SJSA1 (cell line): ENCODE measurements at places on chromosomes 3 and 15.

DNA sequence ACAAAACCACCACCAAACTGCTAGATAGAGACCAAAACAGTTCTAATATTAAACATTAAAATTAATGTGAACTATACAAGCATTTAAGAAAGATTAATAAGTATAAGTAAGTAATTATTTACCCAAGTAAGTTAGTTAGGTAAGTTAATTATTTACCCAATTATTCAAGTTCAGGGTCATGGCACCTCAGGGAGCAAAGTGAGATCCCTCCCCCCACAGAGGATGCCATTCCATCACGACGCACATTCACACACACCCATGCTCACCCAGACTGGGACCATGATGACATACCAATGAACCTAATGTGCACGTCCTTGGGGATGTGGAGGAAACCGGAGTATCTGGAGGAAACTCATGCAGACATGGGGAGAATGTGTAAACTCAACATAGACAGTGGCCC, 229.1 kb downstream of the NR2F2 start:
- no peak for DNase-seq

DNA sequence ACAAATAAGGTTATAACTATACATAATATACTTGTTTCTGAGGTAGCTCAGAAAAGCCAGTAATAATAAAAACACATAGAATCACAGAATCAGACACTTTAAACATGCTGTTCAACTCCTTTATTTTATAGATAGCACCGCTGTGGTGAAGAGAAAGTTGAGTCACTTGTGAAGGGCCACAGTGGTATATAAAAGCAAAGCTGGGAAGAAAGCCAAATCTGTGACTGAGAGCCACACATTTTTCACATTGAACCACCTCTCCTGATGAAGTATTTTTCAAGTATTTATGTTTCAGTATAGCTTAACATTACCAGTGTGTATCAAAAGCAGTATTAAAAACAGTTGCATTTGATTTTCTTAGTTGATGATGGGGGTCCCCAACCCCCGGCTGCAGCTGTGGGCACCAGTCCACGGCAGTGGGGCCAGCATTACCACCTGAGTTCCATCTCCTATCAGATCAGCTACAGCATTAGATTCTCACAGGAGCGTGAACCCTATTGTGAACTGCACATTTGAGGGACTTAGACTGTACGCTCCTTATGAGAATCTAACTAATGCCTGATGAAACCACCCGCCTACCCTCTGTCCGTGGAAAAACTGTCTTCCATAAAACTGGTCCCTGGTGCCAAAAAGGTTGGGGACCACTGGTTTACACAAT, 46.2 kb downstream of the TBL1XR1 start:
- peak; percentile 55 for DNase-seq

GRCh38 chr3:126548556-126549466, 9.9 kb downstream of the C3orf22 start:
- DNase-seq = no peak

GRCh38 chr15:80811781-80812315, 32.7 kb downstream of the CEMIP start:
- no peak for DNase-seq

- DNase-seq = no peak
Observed at GRCh38 chr15:60804986-60805949, 326.3 kb upstream of the ICE2 start.

DNA sequence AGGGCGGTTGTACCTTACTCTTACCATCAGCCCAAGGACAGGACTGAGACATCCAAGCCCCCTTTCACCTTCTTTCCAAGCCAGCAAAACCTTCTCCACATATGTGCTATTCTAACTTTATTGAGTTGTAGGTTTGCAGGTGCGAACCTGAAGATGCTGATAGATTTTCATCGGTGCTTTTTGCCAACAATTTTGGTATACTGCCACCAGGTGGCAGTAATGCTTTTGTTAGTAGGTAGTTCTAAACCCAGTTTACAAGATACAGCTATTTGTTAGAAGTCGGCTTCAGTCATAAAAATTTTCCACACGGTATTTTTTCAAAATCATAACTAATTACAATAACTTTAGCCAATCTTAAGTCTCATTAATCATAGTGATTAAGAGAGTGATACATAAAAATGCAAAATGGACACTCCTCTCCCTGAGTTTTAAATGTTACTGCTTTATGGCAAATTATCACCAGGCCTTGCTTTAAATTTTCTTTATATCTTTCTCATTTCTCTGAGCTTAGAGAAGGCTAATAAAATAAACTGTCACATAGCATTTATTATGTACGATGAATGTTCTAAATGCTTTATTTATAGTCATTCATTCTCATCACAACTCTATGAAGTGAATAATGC, 636 bp downstream of the TBC1D21 start:
- DNase-seq = peak; percentile 39

- no peak for DNase-seq
Observed at GRCh38 chr3:195999896-196000295, 82.0 kb downstream of the TFRC start.

- DNase-seq = no peak
Observed at GRCh38 chr3:137282871-137283270, 325.1 kb downstream of the IL20RB start.

- DNase-seq = peak; percentile 52
Observed at GRCh38 chr3:8441969-8442559, 59.6 kb upstream of the LMCD1 start.

- peak; percentile 55 for DNase-seq
Observed at GRCh38 chr15:85889956-85890619, 95.4 kb upstream of the KLHL25 start.

DNA sequence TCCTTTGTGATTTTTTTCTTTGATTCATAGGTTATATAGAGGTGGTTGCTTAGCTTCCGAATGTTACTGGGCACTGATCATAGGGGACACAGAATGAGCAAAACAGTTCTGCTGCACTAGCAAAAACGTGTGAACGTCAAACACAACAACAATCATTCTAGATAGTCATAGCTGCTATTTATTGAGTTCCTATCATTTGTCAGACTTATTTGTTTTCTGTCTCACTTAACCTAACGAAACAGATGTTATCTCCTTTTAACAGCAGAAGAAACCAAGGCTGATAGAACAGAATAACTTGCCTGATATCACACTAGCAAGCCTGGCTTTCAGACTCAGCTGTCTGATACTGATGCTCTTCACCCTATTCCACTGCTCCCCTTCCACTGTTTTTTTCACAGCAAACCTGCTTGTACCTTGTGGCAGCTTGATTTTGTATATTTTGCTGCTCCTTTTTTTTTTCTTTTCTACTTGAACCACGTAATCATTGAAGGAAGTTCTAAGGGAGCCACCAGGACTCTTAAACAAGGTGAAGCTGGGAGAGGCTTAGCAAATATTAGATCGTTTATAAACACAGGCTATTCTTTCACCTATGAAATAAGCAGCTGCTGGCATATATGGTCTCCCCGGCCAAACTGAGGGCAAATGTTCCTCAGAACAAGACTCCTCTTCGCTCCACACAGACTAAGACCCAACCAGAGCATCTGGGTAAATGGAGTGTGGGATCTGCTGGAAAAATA, 78.8 kb downstream of the MCF2L2 start:
- no peak for DNase-seq

DNA sequence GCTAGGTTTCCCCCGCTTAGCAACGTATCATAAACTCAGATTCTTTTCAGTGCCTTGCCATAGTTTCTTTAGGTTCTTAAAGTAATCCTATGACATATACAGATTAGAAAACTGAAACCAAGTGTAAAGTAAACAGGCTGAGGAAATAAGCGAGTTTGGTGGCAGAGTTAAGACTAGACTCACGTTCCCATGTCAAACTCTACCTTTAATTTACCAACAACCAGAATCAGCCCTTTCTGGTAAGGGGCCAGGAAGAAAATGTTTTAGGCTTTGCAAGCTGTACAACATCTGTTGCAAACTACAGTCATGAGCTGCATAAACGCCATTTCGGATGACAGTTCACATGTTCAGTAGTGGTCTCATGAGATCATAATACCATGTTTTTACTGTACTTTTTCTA, 128.0 kb upstream of the PRICKLE2 start:
- peak; percentile 44 for DNase-seq

- no peak for DNase-seq
Observed at GRCh38 chr15:98002866-98003265, 42.4 kb downstream of the ARRDC4 start.

DNA sequence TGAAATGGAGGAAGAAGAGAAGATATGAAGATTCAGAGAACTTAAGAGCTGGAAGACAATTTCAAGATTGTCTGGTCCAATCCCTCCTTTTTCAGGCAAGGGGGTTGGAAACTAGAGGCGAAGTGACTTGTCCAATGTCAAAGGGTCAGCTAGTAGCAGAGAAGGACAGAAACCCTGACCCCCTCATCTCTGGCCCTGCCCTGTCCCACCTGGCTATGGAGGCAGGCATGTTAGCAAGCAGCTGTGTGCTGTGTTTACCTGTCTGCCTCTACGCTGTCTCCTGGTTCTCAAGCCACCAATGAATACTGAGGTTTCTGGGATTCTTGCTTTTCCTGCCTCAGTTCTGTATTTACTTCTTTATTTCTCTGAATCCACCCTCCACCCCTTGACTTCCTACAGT, 342 bp downstream of the TGM5 start:
- no peak for DNase-seq

DNA sequence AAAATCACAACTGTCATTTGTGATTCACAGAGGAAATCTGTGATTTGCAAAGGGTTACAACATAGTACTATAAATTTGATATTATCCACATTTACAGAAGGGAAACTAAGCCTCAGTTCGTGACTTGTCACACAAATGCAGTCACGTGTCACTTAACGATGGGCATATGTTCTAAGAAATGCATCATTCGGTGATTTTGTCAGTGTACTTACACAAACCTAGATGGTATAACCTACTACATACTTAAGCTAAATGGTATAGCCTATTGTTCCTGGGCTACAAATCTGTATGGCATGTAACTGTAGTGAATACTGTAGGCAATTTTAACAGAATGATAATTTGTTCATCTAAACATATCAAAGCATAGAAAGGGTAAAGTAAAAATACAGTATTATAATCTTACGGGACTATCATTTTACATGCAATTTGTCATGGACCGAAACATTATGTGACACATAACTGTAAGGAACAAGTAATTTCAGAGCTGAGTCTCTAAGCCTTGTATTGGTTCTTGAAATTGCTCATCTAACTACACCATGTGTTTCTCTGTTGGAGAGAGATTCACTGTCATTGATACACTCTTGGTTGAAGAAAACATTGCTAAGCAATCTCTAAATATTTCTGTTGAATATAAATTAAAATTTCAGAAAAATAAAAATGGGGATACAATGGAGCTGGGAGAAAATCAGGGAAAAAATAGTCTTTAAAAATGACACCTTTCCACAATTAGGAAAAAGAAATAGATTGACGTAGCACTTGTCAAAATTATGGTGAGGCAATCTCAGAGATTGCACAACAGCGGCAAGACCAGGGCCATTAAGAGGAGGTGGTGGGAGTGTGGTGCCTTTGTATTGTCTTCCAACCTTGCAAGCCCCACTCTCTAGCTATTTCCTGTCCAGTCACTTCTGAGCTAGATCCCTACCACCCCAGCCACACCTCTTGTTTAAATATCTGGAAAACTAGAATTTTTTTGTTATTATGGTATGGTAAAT, 645.8 kb upstream of the TBL1XR1 start:
- DNase-seq = no peak

GRCh38 chr15:31079519-31079918, 22.0 kb downstream of the TRPM1 start:
- DNase-seq = no peak

GRCh38 chr3:115148142-115148790, 1.2 kb upstream of the ZBTB20 start:
- no peak for DNase-seq

GRCh38 chr3:195105389-195105788, 165.6 kb downstream of the XXYLT1 start:
- no peak for DNase-seq

- DNase-seq = no peak
Observed at GRCh38 chr3:8816106-8816505, 46.7 kb upstream of the OXTR start.

DNA sequence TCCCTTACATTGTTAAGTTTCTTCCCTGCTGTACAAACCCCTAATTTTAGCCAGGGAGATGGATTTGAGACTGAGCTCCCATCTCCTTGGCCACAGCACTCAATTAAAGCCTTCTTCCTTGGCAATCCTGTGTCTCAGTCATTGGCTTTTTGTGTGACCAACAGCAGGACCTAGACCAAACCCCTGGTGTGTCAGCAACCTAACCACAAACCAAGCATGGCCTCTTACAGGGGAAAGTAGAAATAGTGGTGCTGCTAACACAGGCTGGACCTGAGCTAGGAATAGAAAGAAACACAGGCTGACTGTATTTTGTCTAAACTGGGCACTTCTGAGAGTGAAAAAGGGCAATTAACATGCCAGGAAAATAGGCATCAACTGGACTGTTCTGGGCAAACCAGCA, 37.9 kb downstream of the PPCDC start:
- peak; percentile 42 for DNase-seq

- no peak for DNase-seq
Observed at GRCh38 chr3:154718053-154718452, 288.1 kb upstream of the GPR149 start.

DNA sequence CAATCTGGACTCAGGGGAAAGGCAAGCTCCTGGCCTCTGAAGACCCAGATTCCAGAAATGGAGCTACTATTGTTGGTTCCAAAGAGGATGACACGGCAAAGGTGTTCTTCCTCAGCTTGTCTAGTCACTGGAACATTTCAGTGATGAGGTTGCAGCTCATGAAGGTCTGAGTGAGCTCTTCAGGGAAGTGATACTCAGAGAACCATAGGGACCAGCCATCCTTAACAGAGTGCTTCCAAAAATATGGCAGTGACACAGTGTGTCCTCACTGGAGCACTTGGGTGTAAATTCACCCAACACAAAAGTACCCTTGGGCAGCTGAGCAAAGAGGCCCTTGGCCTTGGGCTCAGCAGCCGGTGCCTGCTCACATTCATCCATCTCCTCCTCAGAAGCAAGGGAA, 46.3 kb downstream of the SPTSSB start:
- DNase-seq = no peak

GRCh38 chr3:137764001-137764433, at the start of gene SOX14:
Gene SOX14, plus strand, starts transcription at chr3:137764315. Its CDS starts 470 bp downstream, at chr3:137764785.
- no peak for DNase-seq

DNA sequence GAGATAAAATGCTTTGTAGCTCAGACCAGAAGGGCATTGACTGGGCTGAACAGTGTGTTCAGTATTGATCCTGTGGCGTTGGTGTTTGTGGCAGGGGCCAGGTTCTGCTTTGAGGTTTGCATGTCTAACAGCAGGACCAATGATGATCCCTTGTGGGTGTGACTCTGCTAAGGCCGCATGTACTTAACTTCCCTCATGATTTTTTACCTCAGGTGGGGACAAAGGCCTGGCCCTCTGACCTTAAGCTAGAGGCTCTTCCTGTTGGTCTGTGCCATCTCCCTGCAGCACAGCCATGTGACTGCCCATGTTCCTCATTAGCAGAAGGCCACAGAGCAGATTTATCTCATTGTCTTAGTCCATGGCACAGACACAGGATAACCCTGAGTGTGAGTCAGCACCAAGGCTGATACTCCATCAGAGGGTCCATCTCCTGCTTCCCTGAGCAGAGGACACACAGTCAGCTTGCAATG, 34.3 kb upstream of the BSN start:
- DNase-seq = no peak

GRCh38 chr3:157059181-157059580, 100.8 kb downstream of the CCNL1 start:
- no peak for DNase-seq
